Activated CD4-positive, alpha-beta memory T cell treated with anti-CD3 and anti-CD28 coated beads, Interleukin-2, amount 10 ng/mL, durations not matched to agents 7 days and 5 days (primary cell): ENCODE measurements at places on chromosomes 7 and 10. TPM values are rescaled to one million over a fixed set of nuclear protein-coding genes. Genes with fewer than 3 reads are reported as not detected.

The BZW2 gene
- total RNA-seq = 33.6 TPM

The SFRP4 gene
- total RNA-seq = not detected

The LBX1 gene
- not detected for total RNA-seq

The BTBD16 gene
- not detected for total RNA-seq

The NCF1 gene
- 1.5 TPM for total RNA-seq

The KCNK18 gene
- total RNA-seq = not detected

The OR2F2 gene
- not detected for total RNA-seq

The TBX20 gene
- total RNA-seq = 0.38 TPM

DNA sequence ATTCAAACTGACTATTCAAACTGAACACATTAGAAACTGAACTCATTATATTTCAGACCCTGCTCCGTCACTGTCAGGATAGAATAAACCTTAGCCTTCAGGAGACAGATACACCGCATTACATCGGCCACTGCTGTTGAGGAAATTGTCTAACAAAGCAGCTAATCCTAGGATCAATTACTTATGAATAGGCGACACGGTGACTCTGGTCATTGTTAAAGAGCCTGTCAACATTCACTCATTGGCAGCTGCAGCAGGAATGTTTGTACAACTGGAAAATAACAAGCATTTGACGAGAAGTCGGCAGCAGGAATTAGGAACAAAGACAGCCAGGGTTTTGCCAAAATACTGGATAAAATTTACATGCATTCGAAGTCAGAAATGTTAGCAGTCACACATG lies 112.0 kb upstream of the MKX start:
- H3K4me3 ChIP-seq = no peak overlapping the region
- DNase-seq = no peak
- no peak overlapping the region for H3K27ac ChIP-seq
- no peaks in the 10 kb centered on the region for H3K4me1 ChIP-seq

DNA sequence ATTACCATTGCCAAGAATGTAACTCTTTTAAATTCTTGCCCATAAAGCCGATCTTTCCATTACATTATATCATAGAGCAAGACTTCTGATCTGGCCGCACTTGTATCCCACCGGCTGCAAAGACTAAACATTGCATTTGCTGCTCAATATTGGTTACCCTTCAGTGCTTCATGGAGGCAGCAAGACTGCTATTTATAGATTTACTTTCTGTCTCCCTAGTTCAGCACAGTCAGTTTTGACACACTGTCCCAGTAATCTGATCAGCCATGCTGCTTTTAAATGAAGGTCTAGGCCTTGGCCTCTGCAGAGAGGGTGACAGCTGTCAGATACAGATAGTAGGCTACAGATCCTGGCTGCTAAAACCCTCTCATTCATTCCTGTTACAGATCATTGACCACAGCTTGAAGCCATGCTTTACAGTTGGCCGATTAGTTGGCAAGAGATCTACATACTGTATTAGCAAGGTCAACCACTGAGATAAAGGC lies 562.6 kb upstream of the GALNT17 start:
- no peak overlapping the region for H3K4me3 ChIP-seq
- no peak for DNase-seq
- no peaks in the 10 kb centered on the region for H3K36me3 ChIP-seq

- peaks cover 62% of the 10 kb centered on the region for H3K36me3 ChIP-seq
- H3K27me3 ChIP-seq = no peaks in the 10 kb centered on the region
- H3K27ac ChIP-seq = no peak overlapping the region
- peaks cover 46% of the 10 kb centered on the region for H3K4me1 ChIP-seq
- no peak for DNase-seq
Measured at GRCh38 chr10:32927750-32928149, 30.3 kb downstream of the ITGB1 start.

DNA sequence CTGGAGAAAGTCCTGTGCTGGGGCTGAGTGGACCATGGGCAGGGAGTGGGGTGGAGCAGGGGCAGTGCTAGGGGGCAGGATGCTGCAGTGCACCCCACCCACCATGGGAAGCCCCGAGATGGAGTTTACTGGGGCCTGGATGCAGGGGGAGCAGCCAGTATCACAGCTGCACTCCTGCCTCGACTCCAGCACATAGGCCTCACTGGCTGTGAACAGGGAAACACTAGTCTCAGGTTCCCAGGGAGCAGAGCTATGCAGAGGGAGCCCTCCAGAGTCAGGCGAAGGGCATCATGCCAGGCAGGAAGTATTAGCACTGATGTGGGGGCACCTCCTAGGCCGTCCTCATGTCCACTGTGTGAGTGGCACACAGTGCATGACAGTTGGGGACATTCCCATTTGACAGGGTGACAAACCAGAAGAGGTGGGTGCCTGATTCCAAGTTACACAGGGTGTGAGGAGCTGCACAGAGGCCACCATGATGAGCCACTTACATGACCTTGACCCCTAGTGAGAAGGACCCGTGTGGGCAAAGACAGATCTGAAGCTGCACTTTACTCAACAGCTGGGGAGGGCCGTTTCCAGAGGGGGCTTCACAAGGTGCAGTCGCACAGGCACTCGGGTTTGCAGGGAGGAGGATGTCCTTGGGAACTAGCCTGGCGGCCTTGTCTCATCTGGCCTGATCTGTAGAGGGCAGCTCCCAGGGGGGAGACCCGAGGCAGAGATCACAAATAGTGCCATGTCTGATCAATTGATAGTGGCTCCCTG lies 69.9 kb upstream of the LRRC4 start:
- no peak for DNase-seq
- H3K27ac ChIP-seq = peak overlapping the region; percentile 7
- peaks cover 8% of the 10 kb centered on the region for H3K27me3 ChIP-seq
- peaks cover 21% of the 10 kb centered on the region for H3K4me1 ChIP-seq
- H3K4me3 ChIP-seq = no peak overlapping the region

DNA sequence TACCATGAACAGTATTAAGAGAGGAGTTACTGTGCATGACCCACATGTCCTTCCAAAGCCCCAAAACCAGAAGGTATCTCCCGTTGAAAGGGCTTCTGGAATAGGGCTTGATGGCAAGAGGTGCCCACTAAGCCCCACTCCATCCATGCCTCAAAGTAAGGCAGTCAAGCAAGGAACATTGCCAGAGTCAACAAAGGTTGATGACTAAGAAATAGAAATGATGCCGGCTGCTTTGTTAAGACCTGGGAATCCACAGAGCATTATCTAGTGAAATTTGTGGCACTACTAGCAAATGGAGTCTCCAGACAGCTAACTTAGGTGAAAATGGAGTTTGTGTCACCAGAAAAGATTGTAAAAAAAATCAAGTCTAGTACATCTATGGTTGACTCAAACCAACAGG lies 6.2 kb downstream of the SFR1 start:
- no peak for DNase-seq
- H3K27me3 ChIP-seq = peaks cover 9% of the 10 kb centered on the region
- H3K4me3 ChIP-seq = no peak overlapping the region

GRCh38 chr10:72605122-72605521 lies 20.8 kb downstream of the MICU1 start:
- H3K36me3 ChIP-seq = peaks cover 7% of the 10 kb centered on the region
- no peak overlapping the region for H3K27ac ChIP-seq
- no peaks in the 10 kb centered on the region for H3K27me3 ChIP-seq
- no peak overlapping the region for H3K4me3 ChIP-seq
- H3K4me1 ChIP-seq = no peaks in the 10 kb centered on the region
- DNase-seq = no peak

DNA sequence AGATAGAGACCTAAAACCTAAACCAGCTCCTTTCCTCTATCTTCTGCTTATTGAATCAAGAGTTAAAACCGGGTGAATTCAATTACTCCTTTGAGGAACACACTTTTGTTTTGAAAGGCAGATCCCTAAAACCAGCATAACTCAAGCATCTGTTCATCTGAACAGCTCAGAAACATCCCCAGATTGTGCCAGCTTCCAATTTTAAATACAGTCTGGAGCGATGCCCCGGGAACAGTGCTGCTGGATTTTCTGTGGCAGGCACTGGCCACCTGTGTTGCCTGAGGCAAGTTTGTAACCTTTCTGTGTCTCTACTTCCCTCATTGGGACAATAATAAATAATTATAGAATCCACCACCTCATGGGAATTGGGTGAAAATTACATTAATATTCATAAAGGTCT lies 281.4 kb upstream of the NFE2L3 start:
- DNase-seq = no peak
- H3K27ac ChIP-seq = no peak overlapping the region
- H3K36me3 ChIP-seq = no peaks in the 10 kb centered on the region
- H3K4me3 ChIP-seq = no peak overlapping the region
- H3K4me1 ChIP-seq = no peaks in the 10 kb centered on the region

DNA sequence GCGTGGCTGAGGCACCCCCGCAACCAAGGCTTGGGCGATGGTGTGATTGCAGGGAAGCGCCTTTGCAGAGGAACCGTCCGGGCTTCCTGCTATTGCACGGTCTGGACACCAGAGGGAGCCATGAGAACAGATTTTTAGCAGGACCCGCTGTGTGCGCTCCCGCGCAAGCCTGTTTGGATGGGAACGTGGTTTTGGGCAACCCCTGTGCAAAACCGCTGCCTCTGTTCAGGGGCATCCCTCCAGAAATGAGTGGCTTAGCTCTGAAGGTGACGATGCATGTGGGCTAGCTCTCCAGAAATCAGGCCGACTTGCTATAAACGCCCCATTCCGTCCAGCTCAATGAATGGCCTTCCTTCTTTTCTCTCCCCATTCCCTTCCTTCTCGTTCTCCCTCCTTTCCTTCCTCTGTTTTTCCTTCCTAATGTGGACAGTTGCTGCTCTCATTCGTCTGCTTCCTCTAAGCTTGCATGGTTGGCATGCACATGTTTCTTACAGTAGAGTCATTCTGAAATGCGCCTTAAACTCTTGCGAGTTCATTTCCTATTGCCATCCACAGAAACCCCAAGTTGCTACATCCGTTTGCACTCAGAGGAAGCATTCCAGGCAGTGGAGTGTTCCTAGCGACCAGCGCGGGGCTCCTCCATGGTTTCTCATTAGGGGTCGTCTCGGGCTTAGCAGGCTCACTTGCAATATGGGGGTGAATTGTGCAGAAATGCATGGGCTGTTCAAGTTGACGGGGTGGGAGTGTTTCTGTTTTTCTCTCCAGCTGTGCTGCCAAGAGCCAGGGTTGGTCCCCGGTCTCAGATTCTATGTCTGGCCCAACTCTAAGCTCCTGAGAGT lies 302.5 kb upstream of the GALNT17 start:
- peak; percentile 70 for DNase-seq
- H3K36me3 ChIP-seq = no peaks in the 10 kb centered on the region
- peaks cover 6% of the 10 kb centered on the region for H3K27me3 ChIP-seq
- no peak overlapping the region for H3K27ac ChIP-seq

DNA sequence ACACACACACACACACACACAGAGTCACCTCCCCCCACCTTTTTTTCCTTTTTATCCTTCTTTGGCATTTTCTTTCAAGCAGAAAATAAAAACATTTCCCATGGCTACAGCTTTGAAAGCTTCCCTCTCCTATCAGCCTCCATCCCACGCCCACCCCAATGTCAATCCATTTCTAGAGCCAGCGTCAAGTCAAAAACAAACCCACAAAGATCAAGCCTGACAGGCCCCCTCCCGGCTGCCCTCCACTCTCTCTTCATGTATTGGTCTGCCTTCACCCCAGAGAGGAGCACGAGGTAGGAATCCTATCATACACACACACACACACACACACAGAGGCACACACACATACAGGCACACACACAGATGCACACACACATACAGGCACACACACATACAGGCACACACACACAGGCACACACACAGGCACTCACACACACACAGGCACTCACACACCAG lies 8.0 kb upstream of the TNRC18 start:
- peaks cover 18% of the 10 kb centered on the region for H3K4me1 ChIP-seq
- no peak overlapping the region for H3K4me3 ChIP-seq

DNA sequence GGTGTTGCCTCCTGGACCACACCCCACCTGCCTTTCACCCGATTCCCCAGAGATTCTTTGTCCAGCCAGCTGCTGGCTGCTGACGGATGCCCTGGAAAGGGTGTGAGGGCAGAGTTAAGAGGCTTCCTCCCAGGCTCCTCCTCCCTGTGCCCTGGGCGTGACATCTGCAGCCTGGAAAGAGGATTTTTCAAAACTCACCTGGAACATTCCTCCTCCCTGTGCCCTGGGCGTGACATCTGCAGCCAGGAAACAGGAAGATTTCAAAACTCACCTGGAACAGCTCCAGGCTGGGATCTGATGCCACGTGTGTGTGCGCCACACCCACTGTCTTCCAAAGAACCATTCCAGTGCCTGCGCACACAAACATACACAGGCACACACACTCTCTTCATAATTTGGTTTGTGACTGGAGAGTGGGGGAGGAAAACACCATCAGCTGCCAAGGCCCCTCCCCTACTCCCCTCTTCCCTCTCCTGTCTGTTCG lies 5.2 kb downstream of the MARVELD1 start:
- H3K27me3 ChIP-seq = peaks cover 9% of the 10 kb centered on the region
- no peak for DNase-seq
- no peaks in the 10 kb centered on the region for H3K36me3 ChIP-seq
- H3K27ac ChIP-seq = no peak overlapping the region
- peaks cover 10% of the 10 kb centered on the region for H3K4me1 ChIP-seq
- no peak overlapping the region for H3K4me3 ChIP-seq

DNA sequence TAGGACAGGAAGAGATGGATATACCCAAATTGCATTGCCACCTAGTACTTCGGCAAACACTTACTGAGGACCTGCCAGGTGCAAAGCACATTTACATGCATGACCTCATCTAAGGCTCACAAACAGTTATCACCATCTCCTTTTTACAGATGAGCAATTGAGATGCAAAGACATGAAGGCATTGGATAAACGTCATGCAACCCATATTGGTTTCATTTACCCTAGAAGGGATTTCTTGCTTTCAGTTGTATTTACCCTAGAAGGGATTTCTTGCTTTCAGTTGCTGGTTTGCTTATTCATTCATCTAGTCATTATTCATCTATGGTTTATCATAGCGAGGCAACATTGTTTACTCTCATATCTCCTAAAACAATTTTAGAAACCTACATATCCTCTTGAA lies 52.2 kb downstream of the STEAP1B start:
- peaks cover 36% of the 10 kb centered on the region for H3K27me3 ChIP-seq
- H3K36me3 ChIP-seq = no peaks in the 10 kb centered on the region
- H3K4me1 ChIP-seq = peaks cover 21% of the 10 kb centered on the region
- no peak overlapping the region for H3K4me3 ChIP-seq

- H3K4me1 ChIP-seq = no peaks in the 10 kb centered on the region
- H3K27me3 ChIP-seq = no peaks in the 10 kb centered on the region
- H3K4me3 ChIP-seq = no peak overlapping the region
- DNase-seq = no peak
- H3K36me3 ChIP-seq = no peaks in the 10 kb centered on the region
- H3K27ac ChIP-seq = no peak overlapping the region
Measured at GRCh38 chr10:31697271-31698180, 231.1 kb downstream of the ARHGAP12 start.

DNA sequence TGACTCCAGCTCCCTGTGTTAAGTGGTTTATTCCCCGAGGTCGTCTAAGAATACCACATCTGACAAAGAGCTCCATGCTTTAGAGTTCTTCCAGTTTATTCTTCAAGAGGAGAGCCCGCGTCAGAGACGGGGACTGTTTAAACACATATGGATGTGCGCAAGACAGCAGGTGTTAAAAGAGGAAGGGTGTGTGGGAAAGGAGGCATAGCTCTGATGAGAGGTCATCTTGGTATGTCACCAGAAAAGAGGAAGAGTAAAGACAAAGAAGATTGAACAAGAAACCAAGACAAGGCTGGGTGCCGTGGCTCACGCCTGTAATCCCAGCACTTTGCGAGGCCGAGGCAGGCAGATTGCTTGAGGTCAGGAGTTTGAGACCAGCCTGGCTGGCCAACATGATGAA lies 258.7 kb downstream of the CCDC3 start:
- H3K4me1 ChIP-seq = no peaks in the 10 kb centered on the region
- no peak overlapping the region for H3K27ac ChIP-seq
- no peak overlapping the region for H3K4me3 ChIP-seq
- no peak for DNase-seq
- H3K27me3 ChIP-seq = no peaks in the 10 kb centered on the region
- no peaks in the 10 kb centered on the region for H3K36me3 ChIP-seq

GRCh38 chr7:151700586-151701165 lies 176.2 kb downstream of the PRKAG2 start:
- no peaks in the 10 kb centered on the region for H3K4me1 ChIP-seq
- H3K4me3 ChIP-seq = no peak overlapping the region
- no peaks in the 10 kb centered on the region for H3K27me3 ChIP-seq
- DNase-seq = no peak
